ENCODE measurements at places on chromosomes 16 and 17.

DNA sequence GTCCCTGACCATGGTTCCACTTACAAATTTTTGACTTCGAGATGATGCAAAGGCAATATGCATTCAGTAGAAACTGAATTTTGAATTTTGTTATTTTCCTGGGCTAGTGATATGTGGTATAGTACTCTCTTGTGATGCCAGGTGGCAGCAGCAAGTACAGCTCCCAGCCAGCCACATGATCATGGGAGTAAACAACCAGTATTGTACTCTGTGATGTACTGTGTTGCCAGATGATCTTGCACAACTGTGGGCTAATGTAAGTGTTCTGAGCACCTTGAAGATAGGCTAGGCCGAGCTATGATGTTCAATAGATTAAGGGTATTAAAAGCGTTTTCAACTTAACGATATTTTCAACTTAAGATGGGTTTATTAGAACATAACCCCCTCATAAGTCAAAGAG, 250.8 kb downstream of the STX8 start:
- no peak for DNase-seq

DNA sequence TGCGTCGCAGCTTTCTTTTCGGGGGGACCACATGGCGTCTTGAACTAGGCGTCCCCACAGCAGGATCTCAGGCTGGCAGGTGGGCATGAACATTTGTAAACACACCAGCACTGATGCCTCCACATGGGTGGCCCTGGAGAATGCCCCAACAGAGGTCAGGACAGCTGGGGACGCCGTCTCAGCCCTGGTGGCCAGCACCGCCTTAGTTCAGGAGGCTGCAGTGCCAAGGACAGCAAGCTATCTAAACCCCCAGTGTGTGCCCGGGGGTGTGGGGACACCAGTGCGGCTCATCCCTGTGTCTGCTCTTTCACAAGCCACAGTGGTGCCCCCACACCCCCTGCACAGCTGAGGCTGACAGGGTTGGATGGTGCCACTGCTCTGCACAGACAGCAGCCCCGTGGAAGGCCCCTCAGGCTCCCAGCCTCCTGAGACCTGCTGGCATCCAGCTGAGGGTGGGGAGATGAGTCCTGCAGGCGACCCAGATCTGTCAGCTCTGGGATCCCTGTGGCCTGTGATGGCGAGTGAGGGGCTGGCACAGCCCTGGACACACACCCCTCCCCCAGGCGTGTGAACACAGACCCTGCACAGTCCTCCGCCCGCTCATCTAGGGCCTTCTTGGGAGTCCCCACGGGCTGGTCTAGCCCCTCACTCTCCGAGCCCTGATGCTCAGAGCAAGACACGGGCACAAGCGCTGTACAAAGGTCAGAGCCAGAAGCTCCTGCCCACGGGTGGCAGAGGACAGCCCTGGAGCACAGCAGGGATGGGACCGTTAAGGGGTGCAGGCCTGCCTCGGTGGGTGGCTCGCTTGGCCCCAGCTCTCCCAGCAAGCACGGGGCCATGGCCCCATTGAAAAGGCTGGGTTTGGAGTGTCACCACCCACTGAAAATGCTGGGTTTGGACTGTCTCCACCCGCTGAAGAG, 10.7 kb downstream of the FSCN2 start:
- DNase-seq = no peak

DNA sequence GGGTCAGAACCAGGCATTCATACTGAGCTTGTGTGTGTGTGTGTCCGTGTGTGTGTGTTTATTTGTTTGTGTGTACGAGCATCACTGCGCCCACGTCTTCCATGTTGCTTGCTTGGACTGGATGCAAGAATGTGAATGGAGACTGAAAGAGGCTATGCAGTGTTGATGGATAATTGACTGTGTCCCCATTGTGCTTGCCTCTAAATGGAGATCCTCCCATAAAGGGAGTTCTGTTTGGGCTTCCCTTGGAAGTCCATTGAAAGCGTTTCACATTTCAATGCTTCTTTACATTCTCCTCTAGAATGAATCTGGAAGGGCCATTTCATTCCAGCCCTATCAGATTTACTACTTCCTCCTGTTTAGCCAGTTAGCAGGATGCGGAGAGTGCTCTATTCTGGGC, 124.0 kb downstream of the GP2 start:
- no peak for DNase-seq

GRCh38 chr17:70089513-70090148, 14.6 kb downstream of the KCNJ16 start:
- no peak for DNase-seq

Measured in stimulated activated CD4-positive, alpha-beta T cell treated with anti-CD3 and anti-CD28 coated beads, Interleukin-1b, Interleukin-23, amount 100 ng/mL, for 1 hour (primary cell).